ENCODE measurements at places on chromosomes 16 and 17.

- no peak for DNase-seq
These were observed 18.5 kb downstream of the CCDC42 start for GRCh38 chr17:8725881-8726876.

DNA sequence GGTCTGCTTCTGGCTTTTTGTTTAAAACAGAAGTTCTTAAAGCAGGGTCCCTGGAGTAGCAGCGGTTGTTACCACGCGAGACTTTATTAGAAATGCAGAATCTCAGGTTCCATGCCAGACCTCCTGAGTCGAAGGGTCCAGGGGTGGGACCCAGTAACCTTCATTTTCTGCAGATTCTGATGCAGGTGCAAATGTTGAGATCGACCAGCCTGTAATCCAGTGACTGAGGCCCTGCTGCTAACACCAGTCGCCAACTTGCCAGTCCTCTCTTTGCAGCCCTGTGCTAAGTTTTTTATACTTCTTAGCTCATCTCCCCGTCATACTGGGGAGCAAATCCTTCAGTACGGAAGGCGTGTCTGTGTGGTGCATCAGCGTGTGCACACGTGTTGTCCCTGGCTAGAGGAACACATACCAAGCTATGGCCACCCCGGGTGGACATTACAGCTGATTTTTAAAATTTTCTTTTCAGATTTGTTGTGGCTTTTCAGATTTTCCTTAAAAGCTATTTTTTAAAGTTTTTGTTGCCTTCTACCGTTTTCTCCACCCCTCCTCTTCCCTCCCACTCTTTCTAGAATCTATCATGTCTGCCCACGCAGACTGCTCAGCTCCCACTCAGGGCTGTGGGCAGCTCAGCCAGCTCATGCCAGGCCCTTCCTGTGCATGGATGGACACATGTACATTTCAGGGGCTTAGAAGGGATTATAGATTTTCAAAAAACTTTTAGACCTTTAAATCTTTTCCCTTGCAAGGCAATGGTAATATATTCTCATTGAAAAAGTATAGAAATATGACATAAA, 57.7 kb downstream of the MEAK7 start:
- no peak for DNase-seq

DNA sequence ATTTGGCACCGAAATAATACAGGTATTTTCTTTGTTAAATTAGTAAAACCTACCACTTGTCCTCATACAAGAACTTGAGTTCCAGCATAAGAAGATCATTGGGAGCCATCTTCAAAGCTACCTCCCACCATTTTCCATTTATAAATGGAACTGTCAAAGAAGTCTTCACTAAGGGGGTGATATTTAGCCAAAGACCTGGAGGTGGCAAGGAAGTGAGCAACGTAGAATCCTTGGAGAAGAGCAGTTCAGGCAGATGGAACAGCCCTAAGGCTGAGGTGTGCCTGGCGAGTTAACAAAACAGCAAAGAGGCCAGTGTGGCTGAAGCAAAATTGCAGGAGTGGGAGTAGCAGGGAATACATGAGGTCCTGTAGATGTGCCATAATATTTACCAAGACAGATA, 1.8 kb downstream of the KCNJ16 start:
- no peak for DNase-seq

GRCh38 chr17:79911430-79912399, 72.5 kb upstream of the CBX4 start:
- DNase-seq: no peak

GRCh38 chr16:85286066-85286831, 174.0 kb upstream of the CIBAR2 start:
- DNase-seq: no peak

- no peak for DNase-seq
These were observed 3.2 kb upstream of the PRPSAP1 start for GRCh38 chr17:76356803-76357456.

DNA sequence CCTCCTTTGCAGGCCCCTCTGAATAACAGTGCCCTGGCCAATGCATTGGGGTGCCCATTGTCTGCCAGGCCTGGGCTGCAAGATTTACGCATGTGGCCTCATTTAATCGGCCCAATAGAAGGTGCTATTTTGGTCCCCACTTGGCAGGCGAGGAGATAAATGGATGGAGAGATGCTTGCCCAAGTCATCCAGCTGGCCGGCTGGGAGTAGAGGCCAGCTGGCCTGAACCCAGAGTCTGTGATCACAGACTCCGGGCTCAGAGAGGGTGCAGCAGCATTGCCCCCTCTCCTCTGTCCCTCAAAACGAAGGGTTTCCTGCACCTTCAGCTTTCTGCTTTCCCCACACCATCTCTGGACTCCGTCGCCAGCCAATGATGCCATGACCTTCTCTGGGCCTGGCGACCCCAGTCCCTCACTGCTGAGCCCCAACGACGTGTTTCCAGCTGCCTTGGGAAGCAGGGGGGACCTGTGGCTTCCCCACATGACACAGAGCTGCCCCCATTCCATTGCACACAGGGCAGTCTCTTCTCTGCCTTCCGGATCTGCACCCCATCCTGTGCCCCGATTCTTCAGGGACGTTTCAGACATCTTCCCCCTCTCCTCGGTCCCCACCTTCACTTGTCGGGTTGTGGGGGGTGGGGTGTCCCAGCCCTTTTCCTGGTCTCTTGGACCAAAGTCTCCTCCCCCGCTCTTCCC, 3.5 kb upstream of the ADGRG1 start:
- no peak for DNase-seq

DNA sequence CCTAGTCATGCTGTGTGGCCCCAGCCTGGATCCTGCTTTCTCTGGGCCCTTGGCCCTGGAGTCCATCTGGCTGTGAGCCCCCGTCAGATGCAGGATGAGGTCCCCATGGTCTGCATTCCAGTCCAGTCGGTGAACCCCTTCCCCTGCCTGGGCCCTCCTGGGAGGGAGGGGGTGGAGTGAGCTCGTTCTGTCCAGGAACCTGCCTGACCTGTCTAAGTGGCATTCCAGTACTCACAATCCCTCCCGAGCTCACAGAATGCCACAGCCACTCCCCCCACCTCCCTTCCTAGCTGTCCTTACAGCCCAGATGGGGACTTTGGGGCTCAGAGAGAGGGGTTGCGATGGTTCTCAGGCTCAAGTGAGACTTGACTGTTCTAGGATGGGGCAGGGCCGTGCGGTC, 15.5 kb downstream of the SPNS2 start:
- DNase-seq: no peak

DNA sequence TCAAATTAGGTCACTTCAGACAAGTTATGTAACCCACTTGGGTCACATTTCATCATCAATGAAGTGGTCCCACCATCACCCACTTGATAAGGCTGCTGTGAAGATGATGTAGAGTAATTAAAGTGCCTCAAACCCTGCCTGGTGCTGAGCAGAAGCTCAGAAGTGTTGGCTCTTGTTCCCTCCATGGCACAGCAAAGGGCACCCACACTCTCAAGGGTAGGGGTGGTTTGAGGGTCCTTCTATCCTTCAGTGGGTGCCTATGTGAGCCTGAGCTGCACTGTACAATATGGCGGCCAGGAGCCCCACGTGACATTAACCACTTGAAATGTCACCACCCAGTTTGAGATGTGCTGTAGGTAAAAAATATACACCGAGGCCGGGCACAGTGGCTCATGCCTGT, 71.5 kb downstream of the CYTH1 start:
- DNase-seq: no peak

DNA sequence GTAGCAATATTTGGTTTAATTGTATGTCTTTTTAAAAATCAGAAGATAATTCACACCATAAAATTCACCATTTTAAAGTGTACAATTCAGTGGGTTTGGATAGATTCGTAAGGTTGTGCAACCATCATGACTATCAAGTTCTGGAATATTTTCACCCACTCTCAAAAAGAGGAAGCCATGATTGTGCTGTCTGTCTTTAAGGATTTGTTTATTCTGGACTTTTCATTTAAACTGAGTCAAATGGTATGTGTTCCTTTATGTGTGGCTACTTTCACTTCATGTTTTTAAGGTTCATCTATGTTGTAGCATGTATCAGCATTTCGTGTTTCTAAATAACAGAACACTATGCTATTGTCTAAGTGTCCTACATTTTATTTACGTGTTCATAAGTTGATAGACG, 68.1 kb upstream of the CPHXL start:
- DNase-seq: no peak

- DNase-seq: no peak
These were observed 34.3 kb upstream of the RPRML start for GRCh38 chr17:47013341-47013740.

GRCh38 chr17:17781591-17782496, 54.9 kb downstream of the SREBF1 start:
- DNase-seq: no peak

DNA sequence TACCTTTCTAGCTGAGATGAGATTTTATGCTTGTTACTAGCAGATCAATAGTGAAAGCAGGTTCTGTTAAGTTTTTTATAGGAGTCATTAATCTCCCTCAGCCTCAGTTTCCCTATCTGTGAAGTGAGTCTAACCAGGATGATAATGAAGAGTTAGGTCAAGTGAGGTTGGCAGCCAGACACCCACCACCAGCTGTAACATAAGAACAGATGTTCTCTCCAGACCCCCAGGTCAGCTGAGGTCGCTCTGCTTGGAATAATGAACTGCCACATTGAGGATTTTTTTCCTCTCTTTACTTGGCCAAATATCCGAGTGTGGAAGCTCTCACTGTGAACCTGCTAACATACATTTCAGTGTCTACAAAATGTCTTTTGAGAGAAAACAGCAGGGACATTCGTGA, 389.6 kb downstream of the WWOX start:
- DNase-seq: no peak

DNA sequence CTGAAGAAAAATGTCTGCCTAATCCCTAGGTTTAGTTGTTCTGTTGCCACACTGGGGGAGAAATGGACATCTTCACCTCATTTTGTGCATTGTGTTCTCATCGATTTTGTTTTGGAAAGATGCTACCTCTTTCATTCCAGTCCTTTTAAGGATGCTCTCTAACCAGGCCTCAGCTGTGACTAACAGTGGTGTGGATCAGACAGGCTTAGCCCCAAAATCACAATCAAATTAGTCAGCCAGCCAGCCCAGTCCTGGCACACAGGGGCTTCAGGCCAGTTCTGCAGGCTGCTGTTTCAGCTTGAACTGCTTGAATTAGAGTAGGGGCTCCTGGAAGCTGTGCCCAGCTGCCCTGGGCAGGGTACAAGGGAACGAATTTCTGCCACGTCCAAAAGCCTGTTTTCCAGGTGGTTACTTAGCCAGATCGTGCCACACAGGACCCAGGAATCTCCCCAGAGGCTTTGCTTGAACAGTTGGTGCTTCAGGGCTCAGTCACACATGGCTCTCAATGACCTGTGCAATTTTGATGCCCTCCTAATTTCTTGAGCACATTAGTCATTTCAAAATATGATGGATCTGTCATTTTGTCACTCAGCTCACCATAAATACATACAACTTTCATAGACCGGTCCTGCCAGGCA, 60.7 kb downstream of the CLEC16A start:
- no peak for DNase-seq

- DNase-seq: no peak
These were observed 7.8 kb downstream of the GABARAPL2 start for GRCh38 chr16:75573955-75574354.

DNA sequence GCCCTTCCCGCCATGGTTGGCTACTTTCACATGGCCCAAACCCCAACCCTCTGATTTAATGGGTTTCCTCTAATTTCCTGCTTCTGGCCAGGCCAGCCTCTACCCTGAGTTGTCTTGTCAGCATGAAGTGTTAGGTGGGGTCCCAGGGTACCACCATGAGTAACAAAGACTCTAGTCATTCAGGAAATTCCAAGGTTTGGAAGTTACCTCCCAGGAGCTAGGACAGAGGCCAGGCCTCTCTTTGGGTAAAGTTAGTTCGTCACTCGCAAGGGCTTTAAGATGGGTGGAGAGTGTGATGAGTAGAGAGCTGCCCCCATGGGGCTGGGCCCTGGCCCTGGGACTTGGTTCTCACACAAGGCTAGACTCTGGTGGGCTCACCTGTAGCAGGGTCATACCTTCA, 54.6 kb downstream of the PLD6 start:
- DNase-seq: no peak

DNA sequence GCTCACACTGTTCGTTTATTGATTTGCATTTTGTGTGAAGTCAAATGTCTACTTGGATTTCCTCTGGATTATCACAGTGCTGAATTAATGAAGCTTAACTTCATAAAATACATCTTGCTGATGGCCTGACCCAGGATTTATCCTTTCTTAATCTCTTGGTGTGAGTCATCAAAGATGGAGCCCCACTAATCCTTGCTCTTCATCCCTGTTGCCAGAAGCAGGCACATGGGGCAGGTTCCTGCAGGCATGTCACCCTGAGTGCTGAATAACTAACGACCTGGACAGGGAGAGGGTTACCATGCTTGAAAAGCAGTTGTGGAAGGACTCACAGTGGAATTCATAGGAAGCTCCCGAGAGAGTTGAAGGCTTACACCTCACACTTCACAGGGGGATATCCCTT, 56.0 kb upstream of the FA2H start:
- DNase-seq: no peak
